ENCODE measurements at places on chromosomes 2 and 18. TPM values are rescaled to one million over a fixed set of nuclear protein-coding genes. Genes with fewer than 3 reads are reported as not detected.

Gene CIB4
- not detected for total RNA-seq

Gene FAP
- total RNA-seq = 0.26 TPM

Gene DLGAP1
- total RNA-seq = 0.26 TPM

Gene POTEC
- under 0.01 TPM for total RNA-seq

Gene COL4A4
- 0.13 TPM for total RNA-seq

Gene TXNDC2
- under 0.01 TPM for total RNA-seq

Gene CD8B2
- total RNA-seq = not detected

Gene RIT2
- not detected for total RNA-seq

Gene CRYBA2
- not detected for total RNA-seq

Gene STARD6
- not detected for total RNA-seq

Gene NOSTRIN
- total RNA-seq = 0.64 TPM

Gene SMIM21
- total RNA-seq = not detected

Gene CXCR4
- total RNA-seq = under 0.01 TPM

Gene PTPN2
- 50.1 TPM for total RNA-seq

Gene SPATA3
- total RNA-seq = not detected

Gene ZNF396
- 0.79 TPM for total RNA-seq

Gene INPP5D
- 24.1 TPM for total RNA-seq

Gene SOWAHC
- total RNA-seq = 63.5 TPM

Gene HOXD8
- total RNA-seq = not detected

Gene PJVK
- 2.4 TPM for total RNA-seq

Gene PPM1B
- 44.4 TPM for total RNA-seq

Gene COL6A3
- total RNA-seq = 0.64 TPM

Gene ATP8B1
- total RNA-seq = 20.8 TPM

Gene C2orf81
- 0.26 TPM for total RNA-seq

Gene LYPD6
- 0.26 TPM for total RNA-seq

Gene CYP27C1
- 0.26 TPM for total RNA-seq

Gene CPLX4
- total RNA-seq = not detected

Gene TTC32
- 7.7 TPM for total RNA-seq

Gene POTEI
- not detected for total RNA-seq

Gene ALKAL2
- total RNA-seq = not detected

Gene GPN1
- 31.7 TPM for total RNA-seq

Gene CLEC4F
- not detected for total RNA-seq

Gene ACTG2
- total RNA-seq = not detected

Gene INHA
- 0.13 TPM for total RNA-seq

Gene GBX2
- total RNA-seq = not detected

Gene B3GNT7
- total RNA-seq = 0.26 TPM

Gene HOXD3
- not detected for total RNA-seq

Gene AMER3
- total RNA-seq = under 0.01 TPM

Gene RPRM
- not detected for total RNA-seq

Gene ERMN
- total RNA-seq = not detected

Gene CREG2
- total RNA-seq = 0.26 TPM

Gene NLRC4
- total RNA-seq = 0.53 TPM

Gene HAUS1
- 18.7 TPM for total RNA-seq

Gene FBXO48
- total RNA-seq = 0.26 TPM
